Ecto neural progenitor cell (in vitro differentiated cells): ENCODE measurements at places on chromosomes 4 and X.

GRCh38 chrX:50825825-50826224 is 11.8 kb upstream of the SHROOM4 start:
- DNase-seq = no peak

GRCh38 chrX:98897191-98897590 is 1512.9 kb downstream of the PCDH19 start:
- DNase-seq = no peak

GRCh38 chrX:105882581-105883275 is 60.4 kb downstream of the NRK start:
- no peak for DNase-seq

DNA sequence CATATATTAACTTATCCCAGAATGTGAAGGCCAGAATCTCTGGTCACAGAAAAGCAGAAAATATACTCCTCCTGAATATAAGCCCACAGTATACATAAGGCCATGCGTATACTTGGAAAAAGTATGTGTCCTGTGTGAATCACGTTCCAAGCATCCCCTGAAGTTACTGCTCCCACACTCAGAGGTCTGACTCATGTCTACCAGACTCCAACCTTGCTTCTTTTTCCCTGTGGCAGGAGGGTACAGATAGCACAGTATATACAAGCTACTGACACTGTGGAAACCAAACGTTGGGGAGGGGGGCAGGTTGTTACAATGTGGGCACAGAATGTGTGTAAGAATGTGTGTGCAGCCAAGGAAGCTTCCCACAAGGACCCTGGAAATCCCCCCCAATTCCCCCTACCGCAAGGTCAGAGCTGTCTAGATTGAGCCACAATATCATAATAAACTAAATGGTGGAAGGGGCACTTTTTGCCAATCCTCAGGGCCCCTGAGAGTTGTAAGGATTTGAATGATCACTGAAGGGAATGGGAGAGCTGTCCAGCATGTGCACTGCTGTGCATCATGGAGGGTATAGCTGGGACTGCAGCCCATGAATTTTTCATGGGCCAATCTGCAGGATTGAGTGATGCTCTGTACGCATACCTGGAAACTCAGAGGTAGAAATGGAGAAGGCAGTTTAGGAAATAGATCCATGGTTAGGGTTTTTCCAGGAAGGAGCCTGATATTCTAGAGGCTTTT is 7.4 kb upstream of the RELL1 start:
- DNase-seq = no peak

GRCh38 chr4:1504595-1505500 is 98.6 kb upstream of the NKX1-1 start:
- DNase-seq = peak; percentile 42

GRCh38 chr4:53240573-53240972 is 125.3 kb downstream of the SCFD2 start:
- no peak for DNase-seq

- DNase-seq = peak; percentile 91
These were observed at the start of gene PGK1 for GRCh38 chrX:78103623-78104446. TSS of gene PGK1 (plus strand) at chrX:78104248. CDS start at chrX:78104341, 93 bp downstream.
